ENCODE measurements at places on chromosomes 12 and 14.
A peak's percentile ranks its signal among the peaks of the same experiment; 100 is the strongest.

DNA sequence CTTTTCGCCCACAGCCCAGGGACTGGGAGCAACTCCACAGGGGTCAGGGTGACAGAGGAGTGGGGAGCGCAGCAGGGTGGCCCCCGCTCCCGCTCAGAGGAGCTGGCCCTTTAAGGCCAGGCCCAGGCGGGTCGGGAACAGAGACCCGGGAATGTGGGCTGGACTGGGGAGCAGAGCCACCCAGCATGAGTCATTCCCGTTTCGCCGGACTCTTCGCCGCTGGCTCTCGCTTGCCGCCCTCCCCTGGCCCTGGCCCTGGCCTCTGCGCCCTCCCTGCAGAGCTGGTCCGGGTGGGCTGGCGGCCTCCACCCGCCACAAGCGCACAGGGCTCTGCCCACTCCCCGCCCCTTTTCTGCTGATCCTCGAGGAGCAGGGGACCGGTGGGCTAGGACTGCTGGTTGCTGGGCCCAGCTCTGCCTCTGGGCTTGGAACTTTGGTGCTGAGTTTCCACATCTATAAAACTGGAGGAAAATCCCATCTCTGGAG is 92.8 kb downstream of the NINJ2 start:
- peak; percentile 86 for DNase-seq

DNA sequence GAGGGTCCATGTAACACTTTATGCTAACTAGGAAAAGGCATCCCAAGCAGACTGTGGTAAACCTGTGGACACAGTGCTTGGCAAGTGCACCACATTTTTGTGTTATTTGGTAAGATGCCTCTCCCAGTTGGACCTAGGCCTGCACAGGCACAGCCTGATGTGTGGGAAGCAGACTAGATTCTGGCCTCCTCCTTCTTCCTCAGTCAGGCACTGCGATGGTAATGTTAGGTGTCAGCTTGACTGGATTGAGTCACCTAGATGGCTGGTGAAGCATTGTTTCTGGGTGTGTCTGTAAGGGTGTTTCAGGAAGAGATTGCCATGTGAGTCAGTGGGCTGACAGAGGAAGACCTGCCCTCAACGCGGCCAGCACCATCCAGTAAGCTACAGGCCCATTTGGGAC is 25.3 kb upstream of the RHOJ start:
- peak; percentile 60 for DNase-seq

DNA sequence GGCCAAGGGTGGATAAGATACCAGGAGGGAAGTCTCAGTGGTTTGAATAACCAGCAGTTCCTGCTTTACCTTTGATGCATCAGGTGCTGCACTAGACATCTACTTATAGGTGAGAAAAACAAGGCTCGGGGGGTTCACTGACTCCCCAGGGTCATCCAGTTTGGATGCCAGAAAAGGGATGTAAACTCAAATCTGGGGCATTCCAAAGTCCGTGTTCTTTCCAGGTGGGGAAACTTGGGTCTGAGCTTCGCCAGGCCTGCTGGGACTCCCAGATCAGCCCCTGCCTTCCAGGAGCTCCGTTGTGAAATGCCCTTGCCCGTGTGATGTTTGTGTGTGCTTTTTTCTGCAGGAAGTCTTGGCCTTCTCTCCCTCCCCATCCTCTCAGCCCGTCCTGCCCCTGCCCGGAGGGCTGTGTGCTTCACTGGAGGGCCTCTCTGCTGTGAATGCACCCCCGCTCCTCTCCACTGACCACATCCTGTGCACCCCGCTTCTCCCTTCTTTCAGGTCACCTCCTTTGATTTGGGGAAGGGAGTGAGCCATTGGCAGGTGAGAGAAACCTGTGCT is 42.1 kb downstream of the TSPAN9 start:
- DNase-seq: no peak

DNA sequence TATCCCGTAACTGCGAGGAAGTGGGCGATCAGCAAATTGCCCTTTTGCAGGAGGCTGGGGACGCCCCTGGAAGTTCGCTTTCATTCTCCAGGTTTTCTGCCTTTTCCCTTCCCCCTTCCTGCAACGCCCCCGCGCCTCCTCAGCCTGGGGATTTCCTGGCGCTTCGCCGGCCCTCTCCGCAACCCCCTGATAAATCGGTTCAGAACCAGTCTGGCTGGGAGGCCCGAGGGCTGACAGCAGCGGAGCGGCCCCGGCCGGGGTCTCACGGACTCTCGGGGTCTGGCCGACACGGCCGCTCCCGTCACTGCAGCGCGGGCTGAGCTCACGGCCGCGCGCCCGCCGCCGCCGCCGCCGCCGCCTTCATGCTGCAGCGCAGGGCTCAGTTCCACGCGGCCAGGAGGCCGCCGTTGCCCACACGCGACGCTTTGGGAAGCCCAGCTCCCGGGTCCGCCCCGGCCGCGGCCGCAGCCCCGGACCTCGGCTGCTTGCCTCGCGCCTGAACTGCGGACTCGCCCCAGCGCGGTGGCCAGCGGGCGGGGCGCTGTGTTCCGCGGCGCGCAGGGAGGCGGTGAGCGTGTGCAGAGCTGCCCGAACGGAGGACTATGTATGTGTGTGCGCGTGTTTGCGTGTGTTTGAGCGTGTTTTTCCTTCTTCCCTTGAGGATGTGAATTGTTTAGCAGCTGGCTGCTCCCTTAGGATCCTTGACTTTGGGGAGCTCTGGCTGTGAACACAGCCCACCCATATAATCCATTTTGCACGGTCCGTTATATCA is at the start of gene LRFN5:
TSS of gene LRFN5 (plus strand) at position 345 of the 772 bp plus-strand sequence.
- DNase-seq: peak; percentile 20

DNA sequence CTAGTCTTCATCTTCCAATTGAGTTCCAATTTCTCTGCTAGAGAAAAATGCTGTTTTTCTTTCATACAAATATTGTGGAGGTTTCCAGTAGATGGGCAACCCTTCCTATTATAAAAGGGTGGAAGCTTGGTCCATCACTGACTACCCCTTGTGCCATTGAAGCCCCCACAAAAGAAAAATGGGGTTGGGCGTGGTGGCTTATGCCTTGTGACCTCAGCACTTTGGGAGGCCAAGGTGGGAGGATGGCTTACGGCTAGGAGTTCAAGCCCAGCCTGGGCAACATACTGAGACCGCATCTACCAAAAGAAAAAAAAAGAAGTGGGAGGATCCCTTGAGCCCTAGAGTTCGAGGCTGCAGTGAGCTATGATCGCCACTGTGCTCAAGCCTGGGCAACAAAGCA is 22.8 kb downstream of the NCKAP5L start:
- DNase-seq: no peak

DNA sequence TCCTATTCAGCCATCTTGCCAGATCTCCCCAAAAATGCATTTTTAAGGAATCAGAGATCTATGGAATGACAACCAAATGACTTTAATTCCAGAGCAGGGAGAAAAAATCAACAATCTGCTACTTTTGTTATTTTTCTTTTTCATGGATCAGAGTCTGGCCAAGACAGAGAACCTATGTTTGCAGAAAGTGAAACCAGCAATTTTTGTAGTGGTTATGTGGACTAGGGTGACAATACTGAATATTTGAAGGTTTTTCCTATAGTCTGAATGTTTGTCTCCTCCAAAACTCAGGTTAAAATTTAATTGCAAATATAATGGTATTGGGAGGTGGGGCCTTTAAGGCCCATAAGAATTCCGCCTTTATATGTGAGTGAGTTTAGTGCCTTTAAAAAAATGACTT is 30.9 kb downstream of the KLRK1 start:
- no peak for DNase-seq

- DNase-seq: peak; percentile 68
These were observed 64.3 kb upstream of the STON2 start for GRCh38 chr14:81464253-81465002.

DNA sequence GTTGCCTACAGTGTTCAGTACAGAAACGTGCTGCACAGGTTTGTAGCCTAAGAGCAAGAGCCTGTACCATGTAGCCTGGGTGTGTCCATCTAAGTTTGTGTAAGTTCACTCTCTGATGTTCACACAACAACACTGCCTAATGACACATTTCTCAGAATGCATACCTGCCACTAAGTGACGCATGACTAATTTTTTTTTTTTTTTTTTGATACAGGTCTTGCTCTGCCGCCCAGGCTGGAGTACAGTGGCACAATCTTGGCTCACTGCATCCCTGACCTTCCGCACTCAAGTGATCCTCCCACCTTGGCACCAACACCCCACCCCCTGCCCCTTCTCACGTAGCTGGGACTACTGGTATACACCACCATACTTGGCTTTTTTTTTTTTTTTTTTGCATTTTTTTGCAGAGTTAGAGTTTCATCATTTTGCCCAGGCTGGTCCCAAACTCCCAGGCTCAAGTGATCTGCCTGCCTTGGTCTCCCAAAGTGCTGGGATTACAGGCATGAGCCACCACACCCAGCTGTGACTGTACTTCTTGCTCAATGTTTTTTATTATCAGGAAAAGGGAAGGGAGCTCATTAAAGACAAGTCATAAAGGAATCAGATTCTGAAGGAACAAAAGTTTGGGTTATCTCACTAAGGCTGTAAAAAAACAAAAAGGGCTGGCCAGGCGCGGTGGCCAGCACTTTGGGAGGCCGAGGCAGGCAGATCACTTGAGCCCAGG is 10.0 kb upstream of the CDC42BPB start:
- peak; percentile 92 for DNase-seq

DNA sequence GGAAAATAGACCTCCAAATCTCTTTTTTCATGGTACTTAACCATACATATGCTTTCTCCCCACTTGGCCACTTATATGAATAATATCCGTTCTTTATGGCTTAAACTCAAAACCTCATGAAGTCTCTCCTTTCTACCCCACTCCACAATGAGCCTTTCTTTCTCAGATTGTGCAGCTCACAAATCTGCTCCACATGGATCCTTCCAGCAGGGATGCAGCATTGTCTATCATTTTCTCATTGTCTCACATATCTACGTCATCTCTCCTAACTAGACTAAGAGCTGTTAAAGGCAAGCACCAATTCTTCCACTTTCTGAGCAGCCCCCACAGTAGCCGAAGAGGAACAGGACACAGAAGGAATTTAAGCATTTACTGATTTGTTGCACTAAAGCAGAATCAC is 106.4 kb downstream of the HECTD4 start:
- DNase-seq: no peak

- DNase-seq: peak; percentile 14
These were observed 40.9 kb upstream of the VASH1 start for GRCh38 chr14:76720382-76720813.

- no peak for DNase-seq
These were observed 62.9 kb upstream of the ELK3 start for GRCh38 chr12:96131230-96131788.

- DNase-seq: no peak
These were observed 10.0 kb downstream of the DDX51 start for GRCh38 chr12:132133952-132134652.

GRCh38 chr12:82437744-82438143 is 79.4 kb downstream of the METTL25 start:
- no peak for DNase-seq

- DNase-seq: no peak
These were observed 77.3 kb upstream of the TMTC2 start for GRCh38 chr12:82609234-82609914.

GRCh38 chr12:33125755-33126154 is 229.2 kb upstream of the PKP2 start:
- no peak for DNase-seq

DNA sequence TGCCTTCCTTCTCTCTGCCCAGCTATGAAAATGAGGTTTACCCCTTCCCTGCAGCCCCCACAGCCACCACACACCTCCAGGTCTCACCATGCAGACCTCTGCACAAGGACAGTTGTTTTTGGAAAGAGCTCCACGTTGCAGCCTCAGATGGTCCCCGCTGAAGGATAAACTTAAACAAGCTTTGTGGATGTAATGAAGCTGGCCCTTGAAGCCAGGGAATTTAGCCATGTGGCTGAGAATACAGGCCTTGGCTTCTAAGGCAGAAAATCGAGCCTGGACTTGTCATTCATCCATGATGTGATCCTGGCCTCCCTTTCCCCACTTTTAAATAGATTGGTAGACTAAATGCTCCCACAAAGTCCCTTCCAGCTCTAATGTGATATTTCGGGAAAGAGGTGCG is 79.4 kb downstream of the TBX3 start:
- DNase-seq: no peak

DNA sequence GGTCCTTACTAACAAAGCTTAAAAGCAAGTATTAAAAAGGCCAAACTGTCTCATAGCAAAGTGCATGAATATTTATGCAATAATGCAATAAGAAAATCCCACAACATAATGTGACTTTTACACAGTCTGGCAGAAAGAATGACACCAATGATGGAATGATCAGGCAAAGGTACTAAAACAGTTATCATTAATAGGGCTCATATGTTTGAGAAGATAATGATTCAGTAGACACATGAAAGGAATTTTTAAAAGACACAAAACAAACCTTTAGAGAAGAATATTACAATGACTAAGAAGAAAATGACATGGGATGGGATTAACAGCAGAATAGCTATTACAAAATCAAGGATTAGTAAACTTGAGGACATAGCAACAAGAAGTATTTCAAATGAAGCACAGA is 1411.2 kb upstream of the TMEM132C start:
- DNase-seq: no peak

- no peak for DNase-seq
These were observed 62.1 kb upstream of the GNPNAT1 start for GRCh38 chr14:52853522-52853854.

GRCh38 chr14:44940944-44941343 is 20.8 kb downstream of the KLHL28 start:
- DNase-seq: no peak

DNA sequence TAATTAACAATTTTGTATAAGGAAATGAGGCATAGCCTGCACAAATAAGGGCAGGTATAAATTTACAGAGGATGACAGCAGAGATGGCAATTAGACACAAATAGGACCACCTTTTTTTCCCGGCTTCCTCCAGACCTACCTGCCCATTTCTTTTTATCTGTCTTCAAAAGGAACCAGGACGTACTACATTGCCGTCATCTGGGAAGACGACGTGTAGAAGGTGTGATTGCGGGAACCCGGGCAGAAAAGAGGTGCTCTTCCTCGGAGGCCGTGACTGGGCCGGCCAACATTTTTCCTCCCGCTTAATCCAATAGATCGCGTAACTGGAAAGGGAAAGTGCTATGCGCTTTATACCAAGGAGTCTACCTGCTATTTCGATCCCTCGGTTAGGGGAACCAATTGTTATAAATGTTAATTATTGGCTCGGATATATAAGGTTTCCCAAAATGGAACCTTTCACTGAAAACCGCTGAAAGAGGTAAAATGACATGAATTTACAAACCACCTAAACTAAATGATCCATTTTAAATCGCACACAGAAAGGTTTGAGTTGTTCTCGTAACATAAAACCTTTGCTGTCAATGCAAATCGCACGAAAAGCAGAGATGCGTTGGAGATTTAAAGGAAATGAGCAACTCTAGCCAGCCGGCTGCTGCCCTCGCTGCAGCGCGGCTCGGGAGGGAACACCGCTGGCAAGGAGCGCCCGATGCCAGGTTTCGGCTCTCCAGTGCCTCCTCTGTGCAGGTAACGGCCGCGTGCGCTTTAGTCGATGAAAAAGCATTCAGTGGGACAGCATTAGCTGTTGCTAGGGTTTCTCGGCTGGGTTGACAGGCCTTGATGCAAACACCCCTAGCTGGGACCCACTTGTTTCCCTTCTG is 2.8 kb upstream of the SIX1 start:
- DNase-seq: peak; percentile 30

- peak; percentile 88 for DNase-seq
These were observed at the start of gene SYNJ2BP for GRCh38 chr14:70416725-70417349. Gene SYNJ2BP (minus strand): TSS chr14:70417090. CDS start chr14:70416963, 127 bp downstream.

- no peak for DNase-seq
These were observed 16.7 kb upstream of the AQP2 start for GRCh38 chr12:49933796-49934195.

Measured in kidney tubule cell (primary cell).